ENCODE measurements at places on chromosomes 11 and 22.

- DNase-seq = no peak
Observed at GRCh38 chr11:89456681-89457080, 34.5 kb downstream of the NOX4 start.

- no peak for DNase-seq
Observed at GRCh38 chr22:40409613-40410113, 39.3 kb downstream of the SGSM3 start.

- DNase-seq = no peak
Observed at GRCh38 chr22:32574411-32574810, 99.8 kb downstream of the FBXO7 start.

- DNase-seq = peak; percentile 76
Observed at GRCh38 chr11:15157181-15157580, 42.5 kb downstream of the INSC start.

DNA sequence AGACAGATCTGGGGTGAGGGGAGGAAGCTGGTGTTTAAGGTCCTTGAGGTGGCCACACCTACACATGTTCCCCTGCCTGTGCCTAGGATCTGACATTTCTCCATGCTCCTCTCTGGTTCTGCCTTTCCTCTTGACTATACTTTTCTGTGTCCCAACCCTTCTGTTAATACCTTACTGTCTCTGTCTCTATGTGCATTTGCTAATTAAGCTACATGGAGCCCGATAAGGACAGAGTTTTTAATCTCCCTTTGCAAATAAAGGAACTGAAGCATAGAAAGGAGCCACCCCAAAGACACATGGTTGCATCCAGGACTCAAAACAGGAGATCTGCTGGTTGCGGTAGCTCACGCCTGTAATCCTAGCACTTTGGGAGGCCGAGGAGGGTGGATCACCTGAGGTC is 33.1 kb upstream of the CDON start:
- no peak for DNase-seq

GRCh38 chr22:30044369-30044768 is 35.9 kb upstream of the HORMAD2 start:
- peak; percentile 91 for DNase-seq

DNA sequence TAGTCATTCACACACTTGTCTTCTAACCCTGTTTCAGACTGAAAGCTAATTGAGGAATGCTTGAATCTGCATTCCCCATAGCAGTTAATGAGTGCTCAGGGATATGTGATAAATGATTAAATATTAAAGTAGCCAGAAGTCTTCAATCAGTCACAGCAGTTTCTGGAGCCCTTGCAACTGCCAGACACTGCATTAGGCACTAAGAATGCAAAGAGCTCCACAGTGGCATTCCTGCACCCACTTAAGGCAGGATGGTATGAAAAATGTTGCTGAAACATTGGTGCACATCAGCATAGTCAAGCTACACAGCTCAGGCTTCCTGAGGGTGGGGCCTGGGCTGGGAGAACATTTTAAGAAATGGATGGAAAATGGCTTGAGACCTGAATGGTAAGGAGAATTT is 6.5 kb downstream of the DTX4 start:
- no peak for DNase-seq

DNA sequence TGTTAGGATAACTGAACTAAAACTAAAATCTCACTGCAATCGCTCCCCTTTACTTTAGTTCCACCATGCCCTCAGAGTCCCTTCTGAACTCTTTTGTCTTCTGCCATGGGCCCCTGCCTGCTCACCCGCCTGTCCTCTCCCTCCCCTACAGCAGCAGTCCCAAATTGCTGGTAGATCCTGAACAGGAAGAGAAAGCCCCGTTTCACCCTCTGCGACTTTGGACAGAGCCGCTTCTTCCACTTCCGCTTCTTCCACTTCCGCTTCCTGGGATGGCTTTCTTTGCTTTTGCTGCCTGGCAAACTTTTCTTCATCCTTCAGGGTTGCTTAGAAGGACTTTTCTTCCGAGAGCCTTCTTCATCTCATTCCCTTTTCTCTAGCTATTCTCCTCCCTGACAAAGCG is 35.7 kb upstream of the TLCD5 start:
- DNase-seq = no peak

- peak; percentile 38 for DNase-seq
Observed at GRCh38 chr11:7892059-7892699, 38.9 kb downstream of the OR10A6 start.

- DNase-seq = peak; percentile 66
Observed at GRCh38 chr11:117819096-117820040, 5.2 kb downstream of the FXYD2 start.

DNA sequence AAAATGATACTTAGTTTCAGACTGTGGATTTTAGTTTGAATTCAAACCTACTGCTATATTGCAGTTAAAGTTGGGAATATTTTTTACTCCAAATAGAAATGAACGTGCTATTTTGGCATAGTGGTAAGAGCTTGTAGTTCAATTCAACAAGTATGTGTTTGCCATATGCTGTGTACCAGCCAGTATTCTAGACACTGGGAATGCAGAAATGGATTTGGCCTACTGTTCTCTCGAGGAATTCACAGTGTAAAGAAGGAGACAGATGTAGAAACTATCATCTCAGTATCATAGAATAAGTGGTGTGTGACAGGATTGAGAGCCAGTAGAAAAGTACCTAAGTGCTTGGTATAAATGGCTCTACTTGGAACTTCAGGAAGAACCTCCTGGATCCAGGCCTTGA is 80.4 kb downstream of the ATXN10 start:
- DNase-seq = no peak

DNA sequence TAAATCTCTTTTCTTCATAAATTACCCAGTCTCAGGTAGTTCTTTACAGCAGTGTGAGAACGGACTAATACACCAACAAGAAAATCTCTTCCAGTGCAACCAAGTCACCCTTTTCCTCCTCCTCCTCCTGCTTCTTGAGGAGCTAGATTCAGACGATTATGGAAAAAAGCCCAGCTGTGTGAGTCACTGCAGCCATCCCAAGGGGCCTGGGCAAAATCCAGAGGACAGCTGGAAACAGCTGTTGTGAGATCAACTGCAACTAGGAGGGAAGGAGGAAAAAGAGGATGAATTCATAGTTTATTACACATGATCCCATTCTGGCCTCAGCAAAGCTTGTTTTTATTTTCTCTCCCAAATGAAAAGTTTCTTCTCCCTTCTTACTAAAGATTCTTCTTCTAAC is 32.9 kb downstream of the RBFOX2 start:
- DNase-seq = peak; percentile 88

DNA sequence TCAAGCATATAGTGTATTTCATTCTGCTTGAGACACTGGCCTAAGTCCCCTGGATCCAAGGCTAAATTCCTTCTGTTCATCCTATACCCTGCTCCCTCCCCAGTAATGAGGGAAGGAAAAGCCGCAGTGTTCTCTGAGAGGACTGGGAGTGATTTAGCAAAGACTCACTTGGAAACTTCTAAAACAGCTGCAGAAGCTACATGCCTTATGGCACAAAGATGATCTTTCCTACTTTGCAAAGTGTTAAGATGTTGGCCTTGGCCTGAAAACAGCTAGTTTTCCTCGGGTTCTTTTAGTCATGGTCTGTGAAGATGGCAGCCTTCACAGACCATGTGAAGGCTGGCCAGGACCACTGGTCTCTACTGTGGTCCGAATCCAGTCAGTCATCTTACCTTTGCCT is 65.7 kb downstream of the ABTB2 start:
- no peak for DNase-seq

GRCh38 chr11:34505874-34506273 is 7.7 kb downstream of the ELF5 start:
- no peak for DNase-seq

DNA sequence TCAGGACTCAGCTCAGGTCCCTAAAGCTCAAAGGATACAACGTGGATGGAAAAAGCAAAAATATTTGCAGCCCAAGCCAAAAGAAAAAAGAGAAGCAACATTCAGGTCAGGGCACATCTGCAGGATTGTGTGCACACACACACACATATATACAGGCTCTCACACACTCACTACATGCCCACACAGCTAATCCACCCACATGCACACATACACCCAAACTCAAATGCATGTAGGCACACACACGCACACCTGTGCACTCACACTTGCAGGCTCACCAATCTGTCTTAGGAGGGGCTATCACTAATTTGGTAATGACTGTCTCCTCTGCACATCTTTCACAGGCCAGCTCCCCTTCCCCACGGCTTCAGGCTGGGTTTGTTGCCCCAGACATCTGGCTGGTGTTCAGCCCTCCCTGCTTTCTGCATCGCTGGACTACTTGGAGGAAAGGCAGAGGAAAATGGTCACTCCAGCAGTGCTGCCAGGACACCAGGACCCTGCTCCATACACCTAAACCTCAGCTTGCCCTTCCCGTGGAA is 103.6 kb upstream of the DRD2 start:
- DNase-seq = no peak

- no peak for DNase-seq
Observed at GRCh38 chr11:130318031-130318673, 3.4 kb upstream of the ZBTB44 start.

DNA sequence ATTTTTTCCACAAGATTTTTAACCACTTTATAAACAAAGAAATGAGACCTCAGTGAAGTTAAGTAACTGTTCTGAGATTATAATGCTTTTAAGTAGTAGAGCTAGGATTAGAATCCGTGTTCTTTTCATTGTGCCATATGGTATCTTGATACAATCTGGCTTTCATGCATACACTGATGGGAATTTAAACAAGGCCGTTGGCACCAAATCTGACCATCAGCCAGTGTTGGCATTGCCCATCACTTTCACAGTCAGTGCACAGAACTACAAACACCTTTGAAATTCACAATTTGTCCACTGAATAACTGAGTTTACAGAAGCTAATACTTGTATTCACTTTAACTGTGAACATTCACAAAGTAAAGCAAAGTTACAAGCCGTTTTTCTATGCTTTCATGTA is 1228.0 kb downstream of the TBC1D22A start:
- DNase-seq = no peak

DNA sequence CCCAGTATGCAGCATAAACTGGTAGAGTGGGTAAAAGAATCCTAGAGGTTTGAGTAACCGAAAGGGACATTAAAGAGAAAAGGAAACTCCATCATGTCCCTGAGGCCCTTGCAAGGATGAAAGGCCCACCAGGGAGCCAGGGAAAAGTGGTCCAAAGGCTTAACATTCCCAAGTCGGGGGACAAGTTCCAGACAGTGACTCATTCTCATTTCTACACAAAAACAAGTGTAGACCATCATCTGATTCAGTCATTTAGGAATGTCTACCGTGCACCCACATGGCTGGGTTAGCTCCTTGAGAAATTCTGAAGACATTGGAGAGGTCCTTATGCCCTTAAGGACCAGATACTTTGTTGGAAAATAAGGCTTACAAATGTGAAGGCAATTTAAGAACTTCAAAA is 4.8 kb upstream of the NOX4 start:
- DNase-seq = peak; percentile 94

GRCh38 chr11:843086-843734 is 558 bp downstream of the TSPAN4 start:
- DNase-seq = no peak

- peak; percentile 19 for DNase-seq
Observed at GRCh38 chr11:33307984-33308383, 50.8 kb downstream of the HIPK3 start.

GRCh38 chr22:32994041-32994830 is 63.9 kb downstream of the SYN3 start:
- no peak for DNase-seq

DNA sequence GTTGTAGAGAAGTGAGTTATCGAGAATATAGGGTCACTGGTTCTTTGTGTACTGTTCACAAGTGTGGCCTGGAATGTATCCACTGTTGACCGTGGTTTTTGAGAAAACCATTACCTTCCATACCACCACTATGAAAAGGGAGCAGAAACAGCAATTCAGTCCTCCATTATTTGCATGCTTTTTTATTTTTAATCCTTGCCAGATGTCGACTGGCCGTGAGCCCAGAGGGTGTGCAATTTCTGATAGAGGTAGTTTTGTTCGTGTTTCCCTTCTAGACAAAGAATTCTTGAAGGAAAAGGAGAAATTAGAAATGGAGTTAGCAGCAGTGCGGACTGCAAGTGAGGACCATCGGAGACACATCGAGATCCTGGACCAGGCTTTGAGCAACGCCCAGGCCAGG is 81.7 kb downstream of the AMOTL1 start:
- DNase-seq = no peak

DNA sequence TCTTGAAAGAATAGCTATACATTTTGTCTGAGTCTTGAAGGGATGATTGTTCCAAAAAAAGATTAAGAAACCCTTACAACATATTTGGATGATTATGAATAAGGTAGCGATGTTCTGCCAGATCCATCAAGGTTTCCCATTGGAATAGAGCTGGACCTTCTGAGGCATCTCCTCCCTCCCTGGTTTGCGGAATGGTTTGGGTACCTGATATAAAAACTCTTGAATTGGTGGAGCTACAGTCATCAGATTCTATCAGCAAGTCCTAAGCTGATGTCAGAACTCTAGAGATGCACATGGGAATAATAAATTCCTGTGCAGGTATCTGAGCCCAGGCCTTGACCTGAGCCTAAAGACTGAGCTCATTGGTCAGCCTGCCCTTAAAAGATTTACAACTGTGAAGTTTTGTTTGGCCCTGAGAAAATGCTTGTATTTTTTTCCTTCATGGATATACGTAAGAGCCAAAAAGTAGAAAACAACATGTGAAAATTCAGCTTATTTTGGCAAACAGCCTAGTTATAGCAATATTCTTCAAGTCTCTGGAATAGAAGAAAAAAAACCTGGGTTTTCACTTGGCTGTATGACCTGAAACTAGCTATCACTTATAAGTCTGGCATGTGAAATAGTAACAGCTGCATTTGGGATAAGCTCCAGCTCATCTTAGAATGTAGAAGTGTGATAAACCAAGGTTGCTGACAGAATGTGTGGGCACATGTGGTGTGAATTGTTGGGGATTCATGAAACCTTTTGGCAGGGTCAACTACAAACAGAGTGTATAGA is 265.7 kb upstream of the CTSC start:
- no peak for DNase-seq

- no peak for DNase-seq
Observed at GRCh38 chr22:28914201-28914600, 30.8 kb downstream of the ZNRF3 start.

GRCh38 chr11:69010964-69011623 is 2.0 kb downstream of the MRGPRF start:
- peak; percentile 46 for DNase-seq

DNA sequence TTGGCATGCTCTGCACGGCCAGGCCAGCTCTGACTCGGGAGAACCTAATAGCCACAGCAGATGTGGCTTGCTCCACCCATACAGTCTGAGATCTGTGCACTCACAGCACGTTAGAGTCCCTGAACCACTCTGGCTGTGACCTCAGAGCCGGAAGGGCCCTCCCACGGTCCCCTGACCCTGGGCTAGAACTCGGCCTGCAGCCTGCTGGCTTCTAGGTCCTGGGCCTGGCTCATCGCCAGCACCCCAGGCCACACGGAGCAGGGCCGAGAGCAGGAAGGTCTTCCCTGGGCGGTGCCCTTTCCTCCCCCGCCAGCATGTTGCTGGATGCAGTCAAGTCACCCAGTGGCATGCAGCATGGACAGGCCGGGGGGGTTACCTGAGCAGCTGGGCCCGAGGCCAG is 35.3 kb upstream of the TTLL12 start:
- no peak for DNase-seq

Measured in brain microvascular endothelial cell (primary cell).